HFFc6 (cell line): ENCODE measurements at places on chromosomes 3 and 15. TPM values are rescaled to one million over a fixed set of nuclear protein-coding genes. Genes with fewer than 3 reads are reported as not detected.

DNA sequence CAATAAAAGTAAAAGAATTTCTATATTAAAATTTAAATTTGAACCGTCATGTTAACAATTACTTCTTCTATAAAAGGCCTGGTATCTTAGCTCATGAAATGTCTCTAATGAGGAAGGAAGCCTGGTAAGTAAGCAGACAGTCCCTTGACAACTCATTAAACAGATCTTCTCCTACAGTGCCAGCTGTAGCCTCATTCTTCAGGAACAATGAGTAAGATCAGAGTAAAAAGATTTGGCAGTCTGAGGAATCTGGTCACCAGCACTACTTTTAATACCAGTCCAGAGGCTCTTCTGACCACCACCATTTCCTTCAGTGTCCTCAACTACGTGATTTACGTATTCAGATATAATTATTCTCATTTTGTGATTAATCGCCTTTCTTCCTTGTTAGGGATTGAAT, 955.0 kb upstream of the ALCAM start:
- no peak for DNase-seq

GRCh38 chr3:152626226-152626625, 208.7 kb upstream of the P2RY1 start:
- DNase-seq = no peak

- peak; percentile 18 for DNase-seq
These were observed at the start of gene CADM2 for GRCh38 chr3:84958495-84959469. Gene CADM2, plus strand, starts transcription at chr3:84958989.

The TMEM41A gene
- 14.4 to 15.2 TPM (median 15.0 TPM) in 3 replicates for total RNA-seq

GRCh38 chr15:70057931-70058641, 39.6 kb downstream of the TLE3 start:
- no peak for DNase-seq

- DNase-seq = peak; percentile 93
These were observed 473.7 kb downstream of the LPP start for GRCh38 chr3:188627652-188628051.

GRCh38 chr15:96428742-96429141, 98.2 kb downstream of the NR2F2 start:
- DNase-seq = peak; percentile 97
